ENCODE measurements at places on chromosomes 7 and 10.
A peak's percentile ranks its signal among the peaks of the same experiment; 100 is the strongest.

DNA sequence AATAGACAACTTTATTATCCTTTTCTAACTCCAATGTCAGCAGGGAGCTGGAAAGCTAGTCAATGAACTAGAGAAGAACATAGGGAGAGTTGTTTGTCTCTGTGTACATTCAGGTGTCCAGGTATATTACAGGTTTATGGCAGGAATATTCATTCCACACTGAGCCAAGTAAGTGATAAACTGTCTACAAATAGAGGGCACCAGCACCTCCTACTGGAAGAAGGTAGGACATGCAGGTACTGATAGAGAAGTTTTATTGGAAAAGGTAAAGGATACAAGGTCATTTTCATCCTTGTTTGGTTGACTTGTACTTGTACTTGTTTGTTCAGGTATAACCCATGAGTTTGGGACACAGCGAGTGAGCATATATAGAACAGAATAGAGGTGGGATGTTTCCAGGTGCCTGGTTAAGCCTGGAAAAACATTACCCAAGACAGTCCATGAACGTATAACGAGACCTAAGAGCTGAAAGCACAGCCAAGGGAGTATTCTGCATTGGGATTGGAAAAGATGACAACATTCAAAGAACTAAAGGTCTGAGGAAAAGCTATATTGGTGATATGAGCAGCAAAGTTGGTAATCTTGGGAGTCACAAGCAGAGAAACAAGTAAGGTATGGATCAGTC is 61.4 kb upstream of the PPP1R3C start:
- DNase-seq, result peak; percentile 21

DNA sequence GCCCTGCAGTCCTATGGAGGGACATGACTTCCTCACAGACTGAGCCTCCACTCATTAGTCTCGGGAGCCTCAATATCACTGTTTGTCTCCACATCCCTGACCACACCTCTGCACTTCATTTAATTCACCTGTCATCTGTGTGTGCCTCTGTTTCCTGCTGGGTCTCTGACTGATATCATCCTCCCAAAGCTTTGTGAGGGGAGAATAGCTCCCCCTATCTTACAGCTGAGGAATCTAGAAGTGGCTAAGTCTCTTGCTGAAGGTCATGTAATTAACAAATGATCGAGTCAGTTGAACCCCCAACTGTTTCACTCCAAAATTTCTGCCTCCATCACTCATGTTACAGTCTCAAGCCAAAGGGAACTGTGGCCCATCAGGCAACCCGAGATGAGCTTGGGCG is 5.5 kb upstream of the CPXM2 start:
- DNase-seq, result no peak

GRCh38 chr7:44309271-44310091 is 15.9 kb downstream of the CAMK2B start:
- no peak for DNase-seq

GRCh38 chr10:118287076-118287806 is 54.9 kb downstream of the FAM204A start:
- DNase-seq, result no peak

DNA sequence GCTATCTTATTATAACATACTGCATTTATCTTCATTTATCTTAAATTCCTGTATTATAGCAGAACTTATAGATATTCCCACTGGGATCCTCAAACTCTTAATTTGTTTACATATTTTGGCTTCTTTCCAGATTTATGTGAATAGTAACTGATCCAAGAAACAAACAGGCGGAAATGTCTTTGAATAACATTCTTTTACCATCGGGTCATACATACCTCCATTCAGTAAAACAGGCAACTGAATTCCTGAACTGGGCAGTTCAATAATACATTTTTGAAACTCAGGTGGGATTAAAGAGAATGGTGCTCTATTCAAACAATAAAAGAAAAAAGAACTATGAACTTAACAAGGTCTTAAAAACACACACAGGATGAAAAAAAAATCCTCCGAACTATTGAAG is 337.4 kb downstream of the CRPPA start:
- DNase-seq, result no peak

- no peak for DNase-seq
Observed at GRCh38 chr7:108328174-108328651, 128.0 kb downstream of the NRCAM start.
